ENCODE measurements at places on chromosomes 7 and 10.

GRCh38 chr7:85119934-85120333, 66.9 kb downstream of the SEMA3D start:
- DNase-seq: no peak

GRCh38 chr7:70527520-70528115, 604.3 kb upstream of the GALNT17 start:
- DNase-seq: no peak

DNA sequence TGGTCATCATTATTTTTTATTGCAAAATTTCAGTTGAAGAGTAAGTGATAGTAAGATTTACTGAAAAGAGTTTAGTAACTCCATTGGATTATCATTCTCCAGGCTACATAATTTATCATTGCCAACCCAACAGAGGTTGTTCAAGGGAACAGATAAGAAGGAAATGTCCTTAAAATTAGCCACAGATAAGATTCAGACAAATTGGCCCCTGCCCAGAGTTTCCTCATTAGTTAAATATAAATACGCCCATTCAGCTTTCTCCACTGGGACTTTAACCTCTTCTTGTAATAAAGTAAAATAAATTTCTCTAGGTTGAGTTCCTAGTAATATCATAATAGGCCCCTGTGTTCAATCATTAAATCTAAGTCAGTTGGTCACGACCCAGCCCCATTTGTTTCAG, 27.7 kb upstream of the PHYHIPL start:
- DNase-seq: no peak

DNA sequence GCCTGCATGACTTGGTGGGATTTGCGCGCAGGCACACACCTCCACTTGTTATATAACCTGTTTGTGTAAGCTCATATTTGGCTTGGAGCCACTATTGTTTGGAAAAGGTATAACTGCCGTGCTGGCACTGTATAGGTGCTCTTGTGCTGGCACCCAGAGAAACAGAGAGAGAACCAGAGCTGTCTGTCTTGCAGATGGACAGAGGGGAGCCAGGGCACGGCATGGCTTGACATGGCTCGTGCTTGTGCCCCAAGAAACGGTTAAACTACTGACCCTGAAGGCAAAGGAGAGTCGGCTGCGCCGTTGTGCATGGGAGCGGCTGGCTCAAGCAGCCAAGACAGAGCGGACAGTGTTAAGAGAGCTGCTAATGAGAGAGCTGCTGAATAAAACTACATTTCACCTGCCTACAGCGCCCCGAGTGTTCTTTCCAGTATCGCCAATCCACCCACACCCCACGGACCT, 23.2 kb downstream of the RAPGEF5 start:
- DNase-seq: no peak

DNA sequence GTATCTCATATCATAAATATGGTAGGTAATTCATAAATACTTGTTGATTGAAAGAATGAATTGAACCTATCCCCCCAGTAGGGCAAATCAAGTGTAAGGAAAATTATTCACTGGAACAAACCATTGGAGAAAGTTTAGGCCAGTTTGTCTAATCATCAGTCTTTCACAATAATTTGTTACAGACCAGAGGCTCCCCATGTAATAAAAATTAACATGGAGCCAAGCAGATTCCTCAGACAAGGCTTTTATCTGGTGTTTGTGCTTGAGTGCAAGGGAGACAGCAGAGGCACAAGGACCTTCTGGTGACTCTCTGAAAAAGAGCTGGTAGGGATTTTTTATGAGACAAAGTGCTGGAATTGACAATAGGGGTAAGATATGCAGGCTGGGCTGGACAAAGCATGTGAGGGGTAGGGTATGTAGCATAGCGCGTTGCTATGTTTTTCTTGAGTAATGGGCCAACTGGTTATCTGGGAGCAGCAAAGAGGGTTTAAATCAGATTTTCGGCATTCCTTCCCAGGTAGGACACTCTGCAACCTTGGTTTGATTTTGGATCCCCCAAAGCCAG, 7.8 kb upstream of the PANK1 start:
- DNase-seq: no peak

DNA sequence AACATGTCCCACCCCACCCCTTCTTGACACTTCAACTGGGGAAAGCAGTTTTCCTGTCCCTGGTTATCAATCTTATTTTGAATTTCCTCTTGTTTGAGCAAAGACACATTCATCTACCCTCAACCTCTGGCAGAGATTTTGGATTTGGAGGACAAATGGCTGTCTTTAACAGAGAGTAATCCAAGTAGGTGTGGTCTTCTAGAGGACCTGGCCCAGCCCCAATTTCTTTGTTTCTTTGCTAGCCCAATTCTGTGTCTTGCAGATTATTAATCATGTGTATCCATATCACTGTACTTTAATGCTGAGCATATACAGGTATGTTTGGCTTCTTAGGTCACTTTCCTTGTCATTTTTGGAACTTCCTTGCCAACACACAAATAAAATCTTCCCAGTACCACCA, 58.8 kb upstream of the ADCY1 start:
- no peak for DNase-seq

DNA sequence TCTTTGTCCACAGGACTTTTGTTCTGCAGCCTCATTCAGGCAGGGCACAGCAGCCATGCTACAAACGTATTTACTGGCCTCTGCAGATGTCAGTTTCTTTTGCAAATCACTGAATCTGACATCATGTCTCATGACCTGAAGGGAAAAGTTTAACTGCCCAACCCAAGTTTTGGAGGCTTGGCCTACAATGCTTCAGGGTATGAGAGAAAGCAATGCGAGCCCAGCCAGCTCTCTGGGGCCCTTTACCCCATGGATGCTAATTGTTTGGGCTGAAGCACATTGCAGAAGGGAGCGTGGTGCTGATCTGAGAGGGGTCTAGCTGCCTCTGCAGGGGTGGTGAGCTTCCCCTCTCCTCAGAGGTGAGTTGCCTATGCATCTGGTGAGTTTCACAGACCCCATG, 179.9 kb upstream of the CXCL12 start:
- DNase-seq: no peak

DNA sequence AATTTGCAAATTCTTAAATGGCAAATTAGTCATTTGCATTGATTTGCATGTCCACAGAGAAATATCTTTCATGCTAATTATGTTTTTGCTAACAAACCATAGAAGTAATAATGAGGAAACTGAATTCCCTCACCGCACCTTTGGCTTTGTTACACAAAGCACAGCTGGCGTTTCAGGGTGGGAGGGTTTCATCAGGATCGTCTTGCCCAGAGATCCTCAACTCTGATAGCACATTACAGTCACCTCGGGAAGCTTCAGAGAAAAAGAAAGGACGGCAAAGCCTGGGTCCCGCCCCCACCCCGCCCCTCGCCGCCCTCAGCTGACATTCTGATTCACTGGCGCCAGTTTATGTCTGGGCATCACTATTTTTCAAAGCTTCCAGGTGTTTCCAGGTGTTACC, 119.4 kb downstream of the PTPRN2 start:
- no peak for DNase-seq

DNA sequence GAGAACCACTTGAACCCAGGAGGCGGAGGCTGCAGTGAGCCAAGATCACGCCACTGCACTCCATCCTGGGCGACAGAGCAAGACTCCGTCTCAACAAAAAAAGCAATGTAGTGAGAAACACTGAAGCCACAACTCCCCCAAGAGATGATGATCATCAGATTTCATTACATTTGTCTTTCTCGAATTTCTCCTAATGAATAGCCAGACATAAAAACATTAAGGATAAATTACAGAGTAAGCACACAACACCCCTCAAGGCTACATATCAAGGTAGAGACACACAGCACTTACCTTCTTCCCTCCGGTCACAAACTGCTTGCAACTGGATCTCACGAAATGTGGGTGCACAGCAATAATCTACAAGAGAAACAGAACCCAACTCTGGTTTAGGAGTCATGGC, 91.5 kb downstream of the VPS41 start:
- no peak for DNase-seq

DNA sequence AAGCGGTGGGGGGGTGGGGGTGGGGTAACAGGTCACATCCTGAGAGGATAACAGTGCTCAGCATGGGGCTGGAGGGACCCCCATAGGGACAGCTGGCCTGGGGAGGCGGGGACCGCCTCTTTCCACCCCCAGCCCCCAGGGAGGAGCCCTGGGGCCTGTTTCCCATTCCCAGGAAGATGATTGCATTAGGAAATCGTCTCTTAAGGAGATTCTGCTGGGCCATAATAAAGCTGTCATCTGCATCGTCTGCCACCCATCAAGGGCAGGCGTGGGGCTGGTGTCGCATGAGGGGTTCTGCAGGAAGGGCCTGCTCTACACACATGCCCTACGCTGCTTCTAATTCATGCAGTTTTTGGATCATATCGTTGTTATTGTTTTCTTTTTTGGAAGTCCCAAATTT, 17.2 kb downstream of the RET start:
- DNase-seq: no peak

GRCh38 chr10:118583611-118584010, 11.8 kb downstream of the PRLHR start:
- DNase-seq: no peak

GRCh38 chr10:101216207-101217043, 12.8 kb downstream of the LBX1 start:
- DNase-seq: no peak

- no peak for DNase-seq
Observed at GRCh38 chr7:41882745-41883420, 180.0 kb upstream of the INHBA start.

DNA sequence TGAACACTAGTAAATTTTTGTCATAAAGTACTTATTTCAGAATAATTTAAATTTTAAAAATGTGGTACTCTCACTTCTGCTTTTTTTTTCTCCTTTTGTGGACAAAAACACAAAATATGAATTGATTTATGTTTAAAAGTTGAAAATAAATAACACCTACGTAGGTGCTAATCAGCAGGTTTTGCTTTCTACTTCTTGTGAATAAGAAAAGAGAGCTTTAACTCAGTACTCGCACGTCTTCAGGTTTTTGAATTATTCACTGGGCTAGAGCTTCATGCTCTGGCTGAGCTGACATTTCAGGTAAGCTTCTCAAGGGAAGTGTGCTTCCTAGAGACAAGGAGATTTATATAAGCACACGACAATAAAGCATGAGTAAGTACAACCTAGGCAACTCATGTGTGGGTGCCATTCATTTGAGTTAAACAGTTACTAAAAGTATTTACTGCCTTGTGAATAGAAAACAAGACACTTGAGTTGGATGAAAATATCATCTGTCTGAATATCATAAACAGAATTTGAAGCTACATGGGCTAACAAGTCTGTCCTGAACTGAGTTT, 190.0 kb upstream of the POT1 start:
- DNase-seq: no peak

DNA sequence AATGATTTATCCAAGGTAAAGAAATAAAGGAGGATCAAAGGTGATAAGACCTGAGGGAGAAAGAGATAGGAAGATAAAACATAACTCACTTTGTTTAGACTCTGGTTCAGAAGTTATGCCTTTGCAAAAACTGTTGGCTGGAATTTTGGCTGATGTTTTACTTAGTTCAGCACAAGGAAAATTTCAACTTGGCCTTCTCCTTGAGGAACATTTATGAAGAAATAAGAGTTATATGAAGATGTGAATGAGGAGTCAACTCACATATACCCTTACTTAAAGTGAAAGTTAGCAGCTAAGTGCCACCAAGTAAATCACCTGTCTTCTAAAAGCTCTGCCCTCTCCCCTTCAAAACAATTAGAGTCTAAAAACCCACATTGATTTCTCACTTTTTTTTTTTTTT, 39.7 kb upstream of the COL1A2 start:
- DNase-seq: no peak

DNA sequence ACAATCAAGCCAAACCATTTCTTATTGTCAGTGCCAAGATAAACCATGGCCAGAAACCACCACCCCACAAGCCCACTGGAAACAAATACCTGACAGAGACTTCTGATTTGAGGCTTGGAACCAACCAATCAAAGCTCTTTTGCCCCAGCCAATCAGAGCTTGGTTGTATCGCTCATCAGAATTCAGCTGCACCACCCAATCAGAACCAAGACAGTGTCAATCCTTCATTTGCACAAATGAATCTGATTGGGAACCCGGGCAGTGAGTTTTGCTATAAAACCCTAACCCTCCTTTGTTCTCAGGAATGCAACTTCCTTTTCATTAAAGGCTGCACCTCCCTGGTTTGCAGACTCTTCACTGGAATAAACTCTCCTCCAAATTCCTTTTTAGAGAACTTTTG, 87.4 kb downstream of the ELAPOR2 start:
- no peak for DNase-seq

DNA sequence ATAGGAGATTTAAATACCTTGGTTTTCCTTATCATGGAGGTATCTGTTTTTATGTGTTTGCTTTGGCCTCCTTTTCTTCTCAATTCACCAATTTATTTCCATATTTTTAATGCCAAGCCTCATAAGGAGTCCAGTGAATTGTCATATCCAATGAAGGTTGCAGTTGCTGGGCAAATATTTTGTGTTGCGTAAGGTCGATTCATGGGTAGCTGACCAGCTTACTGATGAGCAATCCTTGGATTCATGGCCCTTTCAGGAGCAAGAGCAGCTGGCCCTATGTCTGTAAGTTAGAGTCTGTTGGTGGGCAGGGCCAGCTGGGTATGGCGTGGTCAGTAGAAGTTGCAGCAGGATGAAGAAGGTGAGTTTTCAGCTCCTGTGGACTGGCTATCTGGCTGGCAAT, 182.9 kb downstream of the PFKFB3 start:
- DNase-seq: no peak

- no peak for DNase-seq
Observed at GRCh38 chr10:78211561-78212051, 177.9 kb downstream of the RPS24 start.

DNA sequence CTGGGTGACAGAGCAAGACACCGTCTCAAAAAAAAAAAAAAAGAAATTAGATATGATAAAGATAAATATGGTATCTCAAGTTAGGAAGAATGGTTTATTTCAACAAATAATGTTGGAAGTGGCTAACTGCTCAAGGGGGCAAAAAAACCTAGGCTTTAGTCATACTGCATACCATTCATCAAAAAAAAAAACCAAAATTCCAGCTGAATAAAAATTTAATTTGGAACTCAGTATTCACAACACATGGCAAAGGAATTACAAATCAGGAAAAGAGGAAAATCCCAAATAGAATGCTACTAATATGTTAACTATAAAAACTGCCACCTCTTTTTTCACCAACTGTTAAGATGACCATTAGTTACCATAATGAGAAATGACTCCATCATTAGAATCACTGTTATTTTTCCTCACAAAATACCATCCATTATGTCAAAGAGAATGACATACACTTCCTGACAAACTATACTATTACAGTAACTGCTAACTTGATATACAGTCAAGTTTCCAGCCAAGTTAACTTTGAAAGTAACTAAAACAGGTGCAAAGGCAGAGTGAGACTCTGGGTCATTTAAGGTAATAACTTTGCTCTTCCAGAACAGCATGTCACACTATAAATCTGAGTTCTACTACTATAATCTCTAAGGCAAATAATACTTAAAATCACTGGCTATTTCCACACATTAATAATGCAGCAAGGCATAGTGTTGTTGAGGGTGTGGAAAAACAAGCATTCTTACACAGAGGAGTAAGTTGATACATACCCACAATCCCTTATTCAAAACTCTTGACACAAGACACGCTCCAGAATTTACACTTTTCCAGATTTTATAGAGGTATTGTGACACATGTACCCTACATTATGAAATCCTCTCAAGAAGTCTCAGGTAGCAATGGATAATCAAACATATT, 10.2 kb downstream of the KBTBD2 start:
- no peak for DNase-seq
